A673 (cell line): ENCODE measurements at places on chromosomes 7 and 10. TPM values are rescaled to one million over a fixed set of nuclear protein-coding genes. Genes with fewer than 3 reads are reported as not detected.

DNA sequence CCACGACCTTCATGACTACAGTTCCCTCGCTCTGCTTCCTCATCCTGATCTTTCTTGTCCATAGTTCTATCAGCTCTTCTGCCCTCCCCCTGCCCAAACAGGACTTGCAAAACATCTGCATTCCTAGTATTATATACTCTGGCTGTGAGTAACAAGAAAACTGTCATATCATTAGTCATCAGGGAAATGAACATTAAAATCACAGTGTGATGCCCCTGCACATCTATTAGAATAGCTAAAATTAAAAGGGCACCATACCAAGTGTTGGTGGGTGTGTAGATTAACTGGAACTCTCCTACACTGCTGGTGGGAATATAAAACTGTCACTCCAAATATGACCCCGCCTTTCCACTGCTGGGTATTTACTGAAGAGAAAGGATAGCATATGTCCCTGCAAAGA lies 141.8 kb downstream of the C7orf25 start:
- peaks cover 71% of the 10 kb centered on the region for H3K27me3 ChIP-seq
- no peaks in the 10 kb centered on the region for H3K36me3 ChIP-seq
- H3K4me3 ChIP-seq = no peak overlapping the region
- H3K4me1 ChIP-seq = peaks cover 7% of the 10 kb centered on the region
- peak; percentile 93 for DNase-seq

GRCh38 chr7:114944745-114945625 lies 23.1 kb downstream of the MDFIC start:
- H3K4me3 ChIP-seq = no peak overlapping the region
- no peak overlapping the region for H3K27ac ChIP-seq
- no peaks in the 10 kb centered on the region for H3K27me3 ChIP-seq
- no peak for DNase-seq

- no peak for DNase-seq
- no peaks in the 10 kb centered on the region for H3K4me1 ChIP-seq
- no peak overlapping the region for H3K27ac ChIP-seq
- no peak overlapping the region for H3K4me3 ChIP-seq
- no peaks in the 10 kb centered on the region for H3K36me3 ChIP-seq
- H3K27me3 ChIP-seq = no peaks in the 10 kb centered on the region
Observed at GRCh38 chr7:44894888-44895580, 9.7 kb upstream of the PURB start.

The HELLS gene
- 177 and 181 TPM in 2 replicates for total RNA-seq

DNA sequence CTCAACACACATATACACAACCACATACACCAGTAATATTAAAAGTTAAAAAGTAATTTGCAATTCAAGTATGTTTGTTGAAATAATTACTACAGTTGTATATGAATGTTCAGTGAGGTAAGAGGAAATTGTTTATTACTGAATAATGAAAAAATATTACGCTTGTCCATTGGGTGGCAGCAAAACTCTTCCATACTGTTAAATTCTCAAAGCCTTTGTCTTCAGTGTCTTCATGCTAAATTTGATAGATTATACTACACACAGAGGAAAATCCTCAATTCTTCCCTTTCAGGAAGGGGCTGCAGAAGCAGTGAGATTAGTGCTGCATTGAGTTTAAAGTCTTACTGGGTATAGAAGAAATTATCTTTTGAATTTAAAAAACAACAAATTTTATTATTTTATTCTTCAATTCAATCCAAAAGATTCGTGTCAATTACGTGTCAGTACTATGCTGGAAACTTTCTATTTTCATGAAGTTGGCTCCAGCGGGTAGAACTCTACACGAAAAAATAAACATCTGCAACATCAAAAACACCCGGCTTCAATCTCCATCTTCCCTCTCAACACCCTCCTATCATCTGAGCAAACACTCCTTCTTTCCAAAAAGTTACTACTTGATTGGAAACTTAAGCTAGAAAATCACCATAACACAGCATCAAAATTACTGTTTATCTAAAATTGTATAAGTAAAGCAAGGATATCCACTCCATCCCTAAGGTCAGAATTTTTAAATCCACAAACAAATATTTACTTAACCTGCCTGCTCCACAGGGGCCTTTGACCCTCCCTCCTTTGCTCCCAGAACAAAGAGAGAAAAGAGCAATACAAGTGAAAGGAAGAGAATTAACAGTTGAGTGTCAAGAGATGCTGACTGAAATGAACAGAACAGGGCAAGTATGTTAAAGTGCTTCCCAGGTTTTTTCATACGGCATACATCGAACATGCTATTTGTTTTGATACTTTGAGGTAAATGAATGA lies 37.0 kb upstream of the TES start:
- H3K36me3 ChIP-seq = no peaks in the 10 kb centered on the region
- DNase-seq = peak; percentile 84
- H3K27ac ChIP-seq = peak overlapping the region; percentile 3
- no peaks in the 10 kb centered on the region for H3K27me3 ChIP-seq
- peaks cover 4% of the 10 kb centered on the region for H3K4me1 ChIP-seq

The GHRHR gene
- total RNA-seq = not detected in 2 replicates

DNA sequence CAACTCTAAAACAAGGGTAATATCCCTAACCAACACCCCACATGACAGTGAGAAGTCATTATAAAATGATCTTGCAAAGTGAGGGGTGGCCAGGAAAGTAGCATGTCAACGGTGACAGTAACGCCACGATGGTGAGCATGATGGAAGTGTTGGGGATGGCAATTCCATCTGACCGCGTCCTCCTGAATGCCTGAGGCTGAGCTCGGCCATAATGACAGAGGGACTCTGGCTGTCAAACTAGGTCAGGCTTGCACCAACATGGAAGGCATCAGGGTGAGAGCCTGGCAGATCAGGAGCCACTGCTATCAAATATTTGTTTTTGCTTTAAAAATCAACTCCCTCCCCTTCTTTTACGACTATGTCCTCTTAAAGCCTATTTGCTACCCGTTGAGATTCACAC lies 55.7 kb upstream of the EFCAB10 start:
- H3K27ac ChIP-seq = no peak overlapping the region
- no peak for DNase-seq
- H3K4me1 ChIP-seq = peaks cover 16% of the 10 kb centered on the region
- H3K27me3 ChIP-seq = no peaks in the 10 kb centered on the region
- H3K36me3 ChIP-seq = peaks cover 62% of the 10 kb centered on the region

The BAMBI gene
- total RNA-seq = 24.8 and 31.9 TPM in 2 replicates

DNA sequence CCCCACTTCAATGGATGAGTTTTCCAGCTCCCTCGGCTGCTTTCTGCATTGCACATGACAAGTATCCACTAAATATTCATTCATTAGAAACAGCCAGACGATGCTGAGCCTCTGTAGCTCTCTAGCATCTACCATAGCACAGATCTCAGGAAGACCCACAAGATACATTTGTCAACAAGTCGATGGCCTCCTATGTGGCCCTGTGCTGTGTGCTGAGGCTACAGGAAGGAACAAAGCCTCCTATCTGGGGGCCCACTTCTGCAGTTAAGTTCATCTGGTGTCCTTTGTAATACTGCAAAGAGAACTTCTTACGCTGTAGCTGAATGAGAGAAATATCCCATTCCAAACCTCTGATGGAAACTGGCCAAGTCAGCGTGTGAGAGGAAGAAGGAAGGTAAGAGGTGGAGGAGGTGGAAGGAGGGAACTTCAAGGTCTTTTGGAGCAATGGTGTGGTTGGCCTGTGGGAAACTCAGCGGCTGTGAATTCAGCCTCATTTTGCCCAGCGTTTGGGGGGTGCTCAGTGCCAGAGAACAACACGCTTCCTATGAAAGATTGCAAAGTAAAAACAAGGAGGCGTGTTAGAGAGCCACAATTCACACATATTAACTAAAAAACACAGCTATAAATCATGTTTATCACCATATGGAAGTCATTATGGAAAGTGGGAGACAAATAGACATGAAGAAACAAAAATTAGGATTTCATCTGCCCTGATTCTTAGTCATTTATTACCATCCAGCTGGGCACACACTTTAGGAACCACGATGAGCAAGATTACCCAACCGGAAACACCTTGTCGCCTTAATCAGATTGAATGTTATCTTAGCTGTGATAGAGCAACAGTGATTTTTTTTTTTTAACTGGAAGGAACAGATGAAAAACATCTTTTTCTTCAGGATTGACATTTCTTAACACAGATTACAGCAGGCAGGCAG lies 62.2 kb upstream of the USP6NL start:
- DNase-seq = peak; percentile 97
- H3K27ac ChIP-seq = peak overlapping the region; percentile 89
- peak overlapping the region; percentile 16 for H3K4me3 ChIP-seq

GRCh38 chr7:112362053-112362650 lies 88.1 kb upstream of the IFRD1 start:
- H3K27ac ChIP-seq = no peak overlapping the region
- no peaks in the 10 kb centered on the region for H3K36me3 ChIP-seq
- no peaks in the 10 kb centered on the region for H3K4me1 ChIP-seq
- no peaks in the 10 kb centered on the region for H3K27me3 ChIP-seq
- no peak for DNase-seq

GRCh38 chr10:6038071-6038631 lies 24.0 kb downstream of the IL2RA start:
- peaks cover 50% of the 10 kb centered on the region for H3K27me3 ChIP-seq
- no peak overlapping the region for H3K27ac ChIP-seq
- H3K4me1 ChIP-seq = no peaks in the 10 kb centered on the region
- H3K4me3 ChIP-seq = no peak overlapping the region
- DNase-seq = no peak

DNA sequence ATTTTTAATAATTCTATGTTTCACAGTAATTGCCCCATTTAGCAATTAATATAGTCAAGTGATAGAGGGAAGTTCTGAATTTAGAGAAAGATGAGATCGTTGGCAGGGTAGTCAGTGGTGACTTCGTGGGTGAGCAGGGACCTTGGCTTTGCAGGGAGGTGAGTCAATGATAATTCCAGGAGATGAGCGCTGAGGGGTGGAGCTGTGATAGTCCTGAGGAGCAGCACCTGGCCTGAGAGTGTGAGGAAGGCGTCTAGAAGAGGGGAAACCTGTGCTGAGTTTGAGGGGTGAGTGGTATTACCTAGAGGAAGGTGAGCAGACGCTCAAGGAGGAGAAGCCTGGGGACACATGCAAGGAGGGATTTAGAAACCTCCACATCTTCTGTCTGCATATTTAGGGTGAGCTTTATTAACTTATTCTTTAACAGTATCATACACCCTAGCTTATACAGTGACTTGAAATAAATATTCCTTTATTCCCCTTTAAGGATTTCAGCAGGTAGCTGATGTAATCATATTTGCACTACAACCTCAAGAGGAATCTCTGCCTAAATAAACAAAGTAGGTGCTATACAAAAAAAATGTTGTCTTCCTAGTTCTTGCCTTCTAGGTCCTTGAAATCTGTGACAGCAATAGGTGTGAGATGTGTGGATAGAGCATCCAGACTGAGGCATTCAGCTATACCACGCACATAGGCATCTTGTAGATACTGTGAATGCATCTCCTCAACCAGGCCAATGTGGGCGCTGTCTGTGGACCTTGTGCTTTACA lies 2.1 kb upstream of the TRIL start:
- no peak overlapping the region for H3K27ac ChIP-seq
- no peak overlapping the region for H3K4me3 ChIP-seq
- no peaks in the 10 kb centered on the region for H3K36me3 ChIP-seq
- no peak for DNase-seq
- peaks cover 29% of the 10 kb centered on the region for H3K4me1 ChIP-seq

The CAMK2B gene
- 0.13 and 0.42 TPM in 2 replicates for total RNA-seq

- no peak overlapping the region for H3K27ac ChIP-seq
- H3K4me3 ChIP-seq = no peak overlapping the region
- no peak for DNase-seq
- H3K27me3 ChIP-seq = peaks cover 7% of the 10 kb centered on the region
- H3K36me3 ChIP-seq = no peaks in the 10 kb centered on the region
- no peaks in the 10 kb centered on the region for H3K4me1 ChIP-seq
Observed at GRCh38 chr7:131945957-131946544, 389.6 kb upstream of the PODXL start.

The KAZALD1 gene
- 12.5 and 19.2 TPM in 2 replicates for total RNA-seq

DNA sequence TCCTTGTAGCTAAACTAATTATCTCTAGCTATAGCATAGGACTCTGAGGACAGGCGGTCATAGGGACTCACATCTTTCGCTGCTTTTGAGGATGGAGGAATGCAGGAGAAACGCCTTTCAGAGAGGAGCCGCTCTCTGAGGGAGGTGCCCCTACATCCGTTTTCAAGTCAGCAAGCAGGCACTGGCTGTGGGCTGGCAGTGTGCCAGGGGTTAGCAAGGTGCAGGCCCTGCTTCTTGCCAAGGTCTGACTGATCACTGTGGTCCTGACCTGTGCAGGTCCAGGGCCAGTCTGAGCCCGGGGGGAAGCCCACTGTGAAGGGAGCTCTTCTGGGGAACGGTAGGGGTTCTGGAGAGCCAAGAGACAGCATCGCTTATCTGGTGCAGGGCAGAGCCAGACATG lies 89.4 kb downstream of the SH3PXD2A start:
- no peaks in the 10 kb centered on the region for H3K27me3 ChIP-seq
- no peak overlapping the region for H3K27ac ChIP-seq
- H3K36me3 ChIP-seq = no peaks in the 10 kb centered on the region
- H3K4me1 ChIP-seq = peaks cover 24% of the 10 kb centered on the region

DNA sequence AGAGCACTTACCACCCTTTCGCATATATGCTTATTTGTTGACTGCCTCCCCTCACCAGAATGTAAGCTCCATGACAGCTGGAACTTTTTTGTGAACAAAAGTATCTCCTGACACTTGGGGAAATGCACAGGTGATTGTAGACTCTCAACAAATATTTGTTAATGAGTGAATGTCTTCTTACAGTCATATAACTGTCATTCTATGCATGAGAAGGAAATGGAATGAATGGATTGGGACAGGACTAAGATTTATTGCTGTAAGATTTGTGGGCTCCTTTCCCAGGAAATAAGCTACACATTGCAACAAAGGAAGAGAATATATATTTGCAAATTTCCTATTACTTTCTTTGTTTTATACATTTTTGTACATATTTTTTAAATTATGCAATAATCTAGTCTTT lies 48.5 kb downstream of the FEZF1 start:
- DNase-seq = peak; percentile 81
- no peaks in the 10 kb centered on the region for H3K36me3 ChIP-seq
- peaks cover 44% of the 10 kb centered on the region for H3K4me1 ChIP-seq
- peak overlapping the region; percentile 41 for H3K27ac ChIP-seq
- no peaks in the 10 kb centered on the region for H3K27me3 ChIP-seq

DNA sequence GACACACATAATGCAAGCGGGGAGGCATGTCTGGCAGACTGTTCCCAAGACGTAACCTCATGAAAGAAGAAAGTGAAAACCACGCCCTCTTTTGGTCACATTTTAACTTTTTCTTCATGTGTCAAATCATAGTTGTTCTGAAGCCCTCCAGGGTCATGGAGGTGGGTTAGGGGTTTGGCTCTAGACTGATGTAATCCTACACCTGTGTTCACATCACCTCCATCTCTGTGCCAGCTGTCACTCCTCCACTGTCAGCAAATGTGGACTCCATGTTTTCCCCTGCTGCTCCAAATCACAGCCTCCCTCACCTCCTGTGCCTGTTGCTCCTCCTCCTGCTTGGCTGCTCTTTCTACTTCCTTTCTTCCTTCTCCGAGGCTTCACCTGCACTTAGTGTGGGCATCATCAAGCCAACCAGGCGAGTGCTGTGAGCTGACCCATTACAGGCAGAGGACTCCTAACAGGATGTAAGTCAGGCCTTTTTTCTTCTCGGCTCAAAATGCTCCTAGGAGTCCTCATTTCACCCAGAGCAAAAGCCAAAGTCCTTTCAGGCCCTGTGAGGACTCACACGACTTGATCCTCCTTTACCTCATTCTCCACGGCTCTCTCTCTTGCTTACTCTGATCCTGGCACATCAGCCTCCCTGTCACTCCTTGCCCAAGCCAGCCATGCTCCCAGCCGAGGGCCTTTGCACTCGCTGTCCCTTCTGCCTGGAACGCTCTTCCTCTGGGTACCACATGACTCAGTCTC lies 66.4 kb upstream of the IFRD1 start:
- H3K4me1 ChIP-seq = no peaks in the 10 kb centered on the region
- H3K27ac ChIP-seq = no peak overlapping the region
- no peaks in the 10 kb centered on the region for H3K36me3 ChIP-seq
- no peak overlapping the region for H3K4me3 ChIP-seq
- DNase-seq = peak; percentile 64

The LDB3 gene
- 0.22 and 0.34 TPM in 2 replicates for total RNA-seq

The MYL10 gene
- 0.30 TPM in 1 of 2 replicates, not detected in the other for total RNA-seq

The TSPAN33 gene
- 1.6 and 3.5 TPM in 2 replicates for total RNA-seq

The VSTM2A gene
- not detected in 2 replicates for total RNA-seq

The BEND7 gene
- total RNA-seq = 14.8 and 19.5 TPM in 2 replicates
